SHP77 (cell line): ENCODE measurements at places on chromosomes 16 and 17.
A peak's percentile ranks its signal among the peaks of the same experiment; 100 is the strongest.

DNA sequence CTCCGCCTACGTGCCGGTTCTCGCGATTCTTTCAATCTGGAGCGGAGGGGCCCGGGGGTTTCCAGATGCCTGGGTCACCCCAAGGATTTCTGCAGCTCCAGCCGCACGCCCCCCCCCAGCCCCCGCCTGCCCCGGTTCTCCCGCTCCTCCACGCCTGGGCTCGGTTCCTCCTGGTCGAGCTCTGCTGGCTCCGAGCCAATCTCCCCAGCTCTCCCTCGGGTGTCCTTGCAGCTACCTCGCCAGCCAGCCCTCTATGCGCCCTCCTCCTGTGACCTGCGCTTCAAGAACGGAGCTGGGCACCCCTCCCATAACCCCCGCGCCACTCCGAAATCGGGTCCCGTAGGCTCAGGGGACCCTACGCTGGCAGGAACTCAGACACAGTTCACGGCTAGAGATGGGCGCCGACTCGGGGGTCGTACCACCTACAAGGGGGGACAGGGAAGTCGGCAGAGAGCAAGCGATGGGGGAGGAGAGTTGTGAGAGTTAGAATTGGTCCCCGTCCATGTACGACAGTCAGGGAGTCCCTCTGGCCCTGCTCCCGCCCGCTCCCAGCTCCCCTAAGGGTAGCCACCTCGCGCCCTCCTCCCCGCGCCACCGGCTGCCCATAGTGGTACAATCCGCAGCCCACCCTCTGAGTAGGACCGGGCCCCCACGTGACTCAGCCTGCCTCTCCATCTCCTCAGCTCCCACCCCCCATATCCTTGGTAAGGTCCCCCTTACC lies 961 bp downstream of the FGF11 start:
- no peak for DNase-seq

GRCh38 chr16:50991006-50991405 lies 160.1 kb downstream of the SALL1 start:
- DNase-seq: no peak

GRCh38 chr17:75652934-75653549 lies 13.9 kb downstream of the RECQL5 start:
- DNase-seq: no peak

- DNase-seq: no peak
These were observed 143.8 kb downstream of the CLEC16A start for GRCh38 chr16:11088074-11088730.

DNA sequence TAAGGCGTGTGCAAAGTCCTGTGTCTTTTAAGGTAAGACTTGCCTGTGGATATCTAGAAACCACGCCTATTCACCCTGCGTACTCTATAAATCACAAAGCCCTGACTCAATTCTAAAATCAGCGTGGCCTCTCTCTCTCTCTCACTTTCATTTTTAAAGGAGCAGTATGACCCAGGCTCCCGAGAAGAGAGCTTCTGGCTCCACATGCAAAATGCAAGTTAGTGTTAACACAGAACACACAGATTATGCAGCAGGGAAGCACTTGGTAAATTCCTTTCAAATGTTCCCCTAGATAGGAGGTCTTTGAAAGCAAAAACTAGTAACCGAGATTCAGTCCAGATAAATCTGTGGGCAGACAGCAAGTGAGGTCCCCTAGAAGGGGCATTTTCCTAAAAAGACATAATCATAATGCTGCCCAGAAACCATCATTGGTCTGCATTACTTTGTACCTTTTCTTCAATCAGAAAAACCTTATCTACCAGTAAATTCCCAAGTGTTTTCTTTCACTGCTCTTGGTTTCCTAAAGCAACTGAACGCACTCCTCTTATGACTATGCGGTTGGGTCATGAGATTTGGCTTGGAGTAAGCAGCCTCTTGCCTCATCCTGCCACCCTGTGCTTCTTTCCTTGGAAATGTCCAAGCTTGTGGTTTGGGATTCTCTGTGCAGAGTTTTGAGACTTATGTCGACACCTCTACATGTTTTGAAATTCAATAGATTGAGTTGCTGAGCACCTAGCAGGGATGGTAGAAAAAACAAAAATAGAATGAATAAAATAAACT lies 31.7 kb upstream of the KCNJ2 start:
- peak; percentile 25 for DNase-seq

DNA sequence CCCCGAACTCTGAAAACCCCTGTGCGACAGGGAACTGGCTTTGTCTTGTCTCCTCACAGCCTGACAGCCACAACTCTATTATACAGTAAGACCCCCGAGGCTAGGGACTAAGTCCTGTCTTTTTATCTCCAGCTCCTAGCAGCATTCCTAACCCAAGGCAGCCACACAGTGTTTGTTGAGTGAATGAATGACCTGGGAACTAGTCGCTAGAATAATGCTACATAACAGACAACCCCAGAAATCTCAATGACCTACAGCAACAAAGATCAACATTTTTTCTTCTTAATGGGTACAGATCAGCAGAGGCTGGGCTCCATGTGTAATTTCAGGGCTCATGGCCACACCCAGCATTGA lies 71.4 kb upstream of the TNRC6C start:
- DNase-seq: no peak

DNA sequence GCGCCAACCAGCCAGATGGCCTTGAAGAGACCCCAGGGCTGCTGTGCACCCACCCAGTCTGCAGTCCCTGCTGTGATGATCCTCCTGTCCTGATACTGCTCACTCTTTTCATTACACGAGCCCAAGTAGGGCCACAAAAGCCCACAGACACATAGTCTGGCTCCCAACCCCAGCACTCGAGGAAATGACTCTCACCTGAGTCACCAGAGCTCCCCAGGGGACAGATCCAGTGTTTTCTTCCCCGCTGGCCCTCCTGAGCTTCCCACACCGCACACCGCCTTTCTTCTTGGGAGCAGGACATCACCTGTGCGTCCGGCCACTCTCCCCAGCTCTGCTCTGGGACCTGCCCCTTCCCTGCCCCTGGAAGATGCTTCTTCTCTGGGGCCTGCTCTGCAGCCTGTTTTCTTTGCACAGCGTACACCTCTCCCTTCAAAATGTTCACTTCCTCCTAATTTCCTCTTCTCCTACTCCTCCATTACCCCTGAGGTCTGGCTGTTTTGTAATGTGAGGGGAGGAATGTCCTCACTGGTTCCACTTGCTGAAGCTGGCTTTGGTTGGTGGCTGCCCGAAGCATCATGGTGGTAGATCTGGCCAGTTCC lies 2.0 kb upstream of the SCN4A start:
- DNase-seq: no peak

DNA sequence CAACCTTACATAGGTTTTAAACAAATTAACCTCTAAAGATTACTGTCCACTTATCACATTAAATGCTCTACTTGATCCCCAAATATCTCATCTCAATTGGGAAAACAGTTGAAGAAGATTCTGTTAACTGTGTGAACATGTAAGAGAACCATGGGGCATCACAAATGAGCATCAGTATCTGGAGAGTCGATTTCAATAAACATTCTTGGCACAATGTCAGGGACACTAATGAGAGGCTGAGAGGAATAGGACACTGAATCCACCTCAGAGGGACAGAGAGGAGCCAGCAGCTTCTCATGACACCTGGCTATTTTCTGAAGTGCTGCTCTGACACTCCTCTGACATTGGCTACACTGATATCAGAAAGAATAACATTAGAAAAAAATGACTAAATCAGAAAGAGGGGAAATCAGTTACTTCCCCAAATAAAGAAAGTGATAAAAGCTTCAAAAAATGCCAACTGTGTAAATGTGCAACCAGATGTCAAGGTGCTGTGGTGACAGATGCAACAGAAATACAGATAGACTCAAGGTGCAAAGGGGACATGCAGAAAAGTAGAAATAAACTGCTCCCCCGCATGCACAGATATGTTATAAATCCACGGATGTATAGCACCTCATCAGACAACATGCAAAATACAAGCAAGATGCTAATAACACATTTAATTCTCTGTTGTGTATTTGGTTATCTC lies 67.4 kb downstream of the SNX11 start:
- peak; percentile 64 for DNase-seq

- no peak for DNase-seq
These were observed 17.1 kb downstream of the GNA13 start for GRCh38 chr17:65039336-65039988.

DNA sequence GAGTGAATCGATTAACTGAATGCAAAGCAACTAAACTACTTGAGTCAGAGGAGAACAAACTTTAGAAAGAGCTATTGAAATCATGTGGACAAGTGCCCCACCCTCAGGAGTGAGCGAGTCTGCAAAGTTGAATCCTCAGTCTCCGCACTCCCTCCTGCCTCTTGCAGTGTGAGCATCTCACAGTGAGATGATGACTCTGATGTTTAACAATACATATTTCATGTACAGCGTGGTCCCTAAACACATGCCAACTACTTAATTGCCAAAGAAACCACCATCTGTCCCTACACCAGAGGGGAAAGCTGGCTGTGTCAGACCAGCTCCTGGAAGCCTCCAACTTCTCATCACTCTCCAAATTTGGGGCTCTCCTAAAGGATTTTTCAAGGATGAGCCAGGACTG lies 31.2 kb downstream of the PIMREG start:
- no peak for DNase-seq

- DNase-seq: no peak
These were observed 9.4 kb downstream of the OR4D2 start for GRCh38 chr17:58176200-58176599.

DNA sequence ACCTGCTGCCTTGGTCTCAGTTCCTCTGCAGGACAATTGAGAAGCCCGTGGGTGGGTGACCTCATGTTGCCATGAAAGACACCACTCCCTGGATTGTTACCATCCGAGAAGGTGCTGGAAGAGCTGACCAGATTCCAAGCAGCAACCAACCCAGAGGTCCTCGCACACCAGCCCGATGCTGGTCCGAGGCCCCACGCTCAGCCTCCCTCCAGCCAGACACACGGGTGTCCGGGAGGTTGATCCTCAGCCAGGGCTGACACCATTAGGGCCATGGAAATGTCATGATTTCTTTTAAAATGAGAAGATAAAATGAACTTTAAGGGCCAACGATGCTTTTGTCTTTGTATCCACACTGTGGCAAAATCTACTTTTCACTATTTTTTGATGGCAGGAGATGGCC lies 242.3 kb downstream of the RBFOX3 start:
- no peak for DNase-seq

GRCh38 chr17:901191-901950 lies 78.2 kb downstream of the NXN start:
- DNase-seq: no peak

DNA sequence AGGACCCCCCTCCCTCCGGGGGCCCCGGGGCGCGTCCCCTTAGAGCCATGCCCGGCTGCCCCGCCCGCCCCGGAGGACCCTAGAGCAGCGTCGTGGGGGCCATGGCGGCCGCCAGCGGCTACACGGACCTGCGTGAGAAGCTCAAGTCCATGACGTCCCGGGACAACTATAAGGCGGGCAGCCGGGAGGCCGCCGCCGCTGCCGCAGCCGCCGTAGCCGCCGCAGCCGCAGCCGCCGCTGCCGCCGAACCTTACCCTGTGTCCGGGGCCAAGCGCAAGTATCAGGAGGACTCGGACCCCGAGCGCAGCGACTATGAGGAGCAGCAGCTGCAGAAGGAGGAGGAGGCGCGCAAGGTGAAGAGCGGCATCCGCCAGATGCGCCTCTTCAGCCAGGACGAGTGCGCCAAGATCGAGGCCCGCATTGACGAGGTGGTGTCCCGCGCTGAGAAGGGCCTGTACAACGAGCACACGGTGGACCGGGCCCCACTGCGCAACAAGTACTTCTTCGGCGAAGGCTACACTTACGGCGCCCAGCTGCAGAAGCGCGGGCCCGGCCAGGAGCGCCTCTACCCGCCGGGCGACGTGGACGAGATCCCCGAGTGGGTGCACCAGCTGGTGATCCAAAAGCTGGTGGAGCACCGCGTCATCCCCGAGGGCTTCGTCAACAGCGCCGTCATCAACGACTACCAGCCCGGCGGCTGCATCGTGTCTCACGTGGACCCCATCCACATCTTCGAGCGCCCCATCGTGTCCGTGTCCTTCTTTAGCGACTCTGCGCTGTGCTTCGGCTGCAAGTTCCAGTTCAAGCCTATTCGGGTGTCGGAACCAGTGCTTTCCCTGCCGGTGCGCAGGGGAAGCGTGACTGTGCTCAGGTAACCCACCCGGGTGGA lies 759 bp downstream of the ALKBH5 start:
- peak; percentile 63 for DNase-seq

DNA sequence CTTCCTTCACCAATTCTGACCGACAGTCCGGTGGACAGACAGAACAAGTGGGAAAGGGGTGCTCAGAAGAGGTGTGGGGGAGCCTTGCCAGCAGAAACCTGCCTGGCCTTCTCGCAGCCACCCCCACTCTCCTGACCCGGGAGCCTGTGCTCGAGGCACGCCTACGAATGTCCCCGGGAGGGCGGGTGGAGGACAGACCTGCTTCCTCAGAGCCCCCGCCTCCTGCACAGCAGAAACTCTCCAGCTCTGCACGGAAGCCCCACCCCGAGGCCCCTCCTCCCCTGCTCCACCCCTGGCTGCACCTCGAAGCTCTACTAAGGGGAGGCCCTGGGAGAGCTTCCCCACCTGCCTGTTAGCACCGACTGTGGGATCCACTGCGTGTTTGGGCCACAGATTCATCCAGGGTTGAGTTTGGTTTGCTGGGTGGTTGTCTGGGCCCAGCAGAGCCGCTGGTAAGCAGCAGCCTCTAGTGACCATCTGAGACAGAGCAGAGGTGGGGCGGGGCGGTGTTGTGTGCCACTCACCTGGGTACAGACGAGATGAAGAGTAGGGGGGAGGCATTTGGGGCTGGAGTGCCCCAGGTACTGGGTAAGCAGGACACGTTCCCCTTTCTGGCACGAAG lies 6.2 kb downstream of the TAF1C start:
- DNase-seq: no peak

- peak; percentile 83 for DNase-seq
These were observed 18.4 kb downstream of the HSD11B2 start for GRCh38 chr16:67449336-67449735.

DNA sequence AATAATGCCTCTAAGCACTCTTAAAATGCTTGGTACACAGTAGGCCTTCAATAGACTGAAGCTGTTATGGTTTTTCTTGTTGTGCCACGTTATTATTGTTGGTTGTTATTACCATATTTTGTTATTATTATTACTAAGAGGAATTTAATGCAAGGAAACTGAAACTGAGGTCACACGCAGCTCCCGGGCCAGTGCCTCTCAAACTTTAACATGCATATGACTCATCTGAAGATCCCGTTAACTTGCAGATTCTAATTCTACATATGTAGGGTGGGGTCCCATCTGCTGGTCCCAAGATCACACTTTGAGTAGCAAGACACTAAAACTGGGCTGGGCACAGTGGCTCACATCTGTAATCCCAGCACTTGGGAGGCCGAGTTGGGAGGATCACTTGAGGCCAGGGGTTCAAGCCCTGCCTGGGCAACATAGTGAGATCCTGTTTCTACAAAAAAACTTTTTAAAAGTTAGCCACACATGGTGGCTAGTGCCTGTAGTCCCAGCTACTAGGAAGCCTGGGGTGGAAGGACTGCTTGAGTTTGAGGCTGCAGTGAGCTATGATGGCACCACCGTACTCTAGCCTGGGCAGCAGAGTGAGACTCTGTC lies 888 bp downstream of the ACSM5 start:
- DNase-seq: no peak
